ENCODE measurements at places on chromosomes 16 and 17. TPM values are rescaled to one million over a fixed set of nuclear protein-coding genes. Genes with fewer than 3 reads are reported as not detected.

The TMEM100 gene
- not detected for polyA plus RNA-seq

The MYL4 gene
- polyA plus RNA-seq: not detected

The HES7 gene
- 15.3 TPM for polyA plus RNA-seq

The EXOC3L1 gene
- polyA plus RNA-seq: 0.96 TPM

The OTOP3 gene
- not detected for polyA plus RNA-seq

The KRTAP2-2 gene
- polyA plus RNA-seq: not detected

The ITGAD gene
- not detected for polyA plus RNA-seq
